ENCODE measurements at places on chromosomes 6 and 20.

- peak; percentile 1 for DNase-seq
Observed at GRCh38 chr6:68572525-68572924, 62.6 kb upstream of the ADGRB3 start.

GRCh38 chr20:64044484-64045247 lies 4.8 kb downstream of the SOX18 start:
- no peak for DNase-seq

DNA sequence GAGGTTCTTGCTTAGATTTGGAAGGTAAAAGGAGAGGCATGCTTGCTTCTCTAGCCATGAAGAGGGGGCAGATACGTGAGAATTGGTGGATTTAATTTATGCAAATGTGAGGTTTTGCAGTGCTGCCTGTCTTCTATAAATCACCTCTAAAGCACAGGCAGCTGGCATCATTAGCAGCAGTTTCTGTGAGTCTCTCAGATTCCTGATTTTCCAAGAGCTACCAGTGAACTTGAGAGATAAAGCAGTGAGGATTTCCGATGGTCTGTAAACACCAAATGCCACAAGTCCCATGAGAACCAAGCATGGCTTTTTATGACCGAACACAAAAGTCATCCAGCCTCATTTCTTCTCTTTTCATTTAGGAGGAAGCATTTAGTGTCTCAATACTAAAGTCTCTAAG lies 3.2 kb upstream of the SIRPB2 start:
- DNase-seq = no peak

DNA sequence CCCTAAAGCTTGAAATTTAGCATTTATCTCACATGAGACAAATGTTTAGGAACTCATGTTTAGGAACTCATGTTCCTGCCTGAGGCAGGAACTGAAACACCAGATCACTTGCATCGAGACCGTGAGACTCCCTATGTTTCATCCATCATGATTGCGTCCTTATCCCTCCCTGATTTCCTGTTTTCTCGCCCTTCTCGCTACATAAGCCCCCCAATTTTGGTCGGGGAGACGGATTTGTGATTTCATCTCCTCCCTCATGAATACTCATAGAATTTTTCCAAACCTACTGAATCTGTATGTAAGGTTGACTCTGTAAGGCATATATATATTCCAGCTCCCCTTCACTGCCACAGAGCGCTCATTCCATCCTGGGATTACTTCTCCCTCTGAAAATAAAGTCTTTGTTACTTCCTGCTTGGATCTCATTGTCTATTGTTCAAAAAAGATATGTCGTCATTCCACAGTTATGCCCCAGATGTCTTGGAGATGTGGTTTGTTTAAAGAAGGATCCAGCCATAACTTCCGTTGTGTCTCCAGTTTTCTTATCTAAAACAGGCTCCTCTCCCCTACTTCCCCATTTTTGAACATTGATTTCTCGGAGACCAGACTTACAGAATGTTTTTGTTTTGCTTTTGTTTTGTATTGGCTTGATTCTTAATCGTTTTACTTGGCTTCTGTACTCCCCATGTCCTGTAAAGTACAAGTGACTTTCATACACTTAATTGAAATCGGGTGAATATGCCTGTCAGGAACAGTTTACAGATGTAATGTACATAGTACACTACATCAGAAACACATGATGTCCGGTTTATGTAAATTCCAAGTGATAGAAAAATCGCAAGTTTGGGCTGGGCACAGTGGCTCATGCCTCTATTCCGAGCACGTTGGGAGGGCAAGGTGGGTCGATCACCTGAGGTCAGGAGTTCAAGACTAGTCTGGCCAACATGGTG lies 118.7 kb downstream of the HFE start:
- DNase-seq = no peak

GRCh38 chr20:24048024-24048611 lies 59.5 kb upstream of the GGTLC1 start:
- DNase-seq = no peak

DNA sequence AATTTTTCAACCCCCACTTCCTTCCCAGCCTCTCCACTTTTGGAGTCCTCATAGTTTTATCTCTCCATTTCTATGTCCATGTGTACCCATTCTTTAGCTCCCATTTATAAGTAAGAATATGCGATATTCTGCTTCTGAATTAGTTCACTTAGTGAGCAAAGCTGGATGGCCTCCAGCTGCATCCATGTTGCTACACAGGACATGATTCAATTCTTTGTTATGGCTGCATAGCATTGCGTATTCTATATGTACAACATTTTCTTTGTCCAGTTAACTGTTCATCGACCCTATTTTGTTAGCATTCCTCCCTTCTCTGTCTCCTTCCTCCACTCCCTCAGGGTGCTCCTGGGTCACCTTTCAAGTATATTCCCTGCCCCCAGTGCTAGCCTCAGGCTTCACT lies 210.0 kb upstream of the SSTR4 start:
- DNase-seq = no peak

DNA sequence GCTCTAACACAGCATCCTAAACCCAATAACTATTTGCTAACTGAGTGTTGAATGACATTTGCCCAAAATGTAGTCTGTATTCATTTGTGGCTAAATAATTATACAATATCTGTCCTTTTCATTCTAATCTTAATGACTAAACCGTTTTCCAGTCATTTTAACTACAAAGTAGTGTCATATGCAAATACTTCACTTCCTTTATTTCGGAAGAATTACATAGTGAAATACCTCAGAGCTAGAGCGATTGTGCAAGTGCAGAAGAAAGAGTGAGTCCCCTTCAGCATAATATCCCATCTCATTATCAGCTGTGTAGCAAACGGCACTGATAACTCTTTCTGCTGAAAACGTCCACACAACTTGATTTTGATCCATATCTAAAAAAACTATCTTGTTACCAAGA lies 66.2 kb downstream of the ROS1 start:
- no peak for DNase-seq

DNA sequence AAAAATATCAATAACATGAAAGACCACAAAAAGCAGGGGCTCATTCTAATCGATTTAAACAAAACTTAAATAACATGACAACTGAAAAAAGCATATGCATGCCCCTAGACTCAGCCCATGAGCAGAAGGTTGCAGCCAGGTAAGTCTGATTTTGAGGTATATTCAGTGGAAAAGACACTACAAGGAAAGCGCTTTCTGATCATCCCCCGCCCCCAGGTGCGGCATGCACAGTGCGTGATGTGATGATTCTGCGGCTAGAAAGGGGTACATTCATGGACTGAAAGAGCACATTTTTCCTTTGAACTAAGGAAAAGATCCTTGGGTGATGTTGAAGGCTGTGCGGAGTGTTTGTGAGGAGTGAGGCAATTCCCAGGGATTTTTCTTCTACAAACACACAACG lies 16.9 kb upstream of the FOXC1 start:
- DNase-seq = no peak

GRCh38 chr20:25237610-25238318 lies 10.1 kb upstream of the PYGB start:
- DNase-seq = peak; percentile 20

- DNase-seq = no peak
Observed at GRCh38 chr6:150057501-150057951, 11.4 kb downstream of the ULBP3 start.

DNA sequence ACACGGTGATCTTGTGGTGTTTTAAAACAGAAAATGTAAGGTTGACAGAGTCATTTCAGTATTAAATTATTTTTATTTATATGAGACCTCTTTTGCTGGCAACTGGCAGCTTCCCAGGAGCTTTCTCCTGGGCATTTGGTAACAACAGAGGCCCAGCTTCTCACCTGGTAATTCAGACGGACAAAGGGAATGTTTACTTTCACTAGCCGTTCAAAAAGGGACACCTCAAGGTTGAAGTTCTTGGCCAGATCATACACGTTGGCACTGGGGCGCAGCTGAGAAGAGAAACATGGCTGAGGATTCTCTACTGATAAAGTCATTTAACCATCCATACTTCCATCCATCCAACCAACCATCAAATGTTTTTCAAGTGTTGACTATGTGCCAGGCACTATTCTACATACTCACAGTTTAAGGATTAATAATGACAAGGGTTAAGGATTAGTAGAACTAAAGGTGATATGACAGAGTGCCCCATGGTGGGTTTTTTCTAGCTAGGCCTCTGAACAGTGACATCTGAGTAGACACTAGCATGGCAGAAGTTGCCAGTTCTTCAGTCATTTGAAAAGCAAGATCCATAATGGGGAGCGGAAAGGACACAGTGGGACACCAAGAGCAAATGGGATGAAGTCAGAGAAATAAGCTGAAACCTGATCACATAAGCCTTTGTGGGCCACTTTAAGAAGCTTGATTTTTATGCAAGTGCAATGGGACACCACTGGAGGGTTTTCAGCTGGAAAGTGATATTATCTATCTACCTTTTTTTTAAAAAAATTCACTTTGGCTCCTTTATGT lies 25.1 kb downstream of the ZNFX1 start:
- DNase-seq = no peak

GRCh38 chr20:53847139-53847836 lies 223.1 kb downstream of the BCAS1 start:
- no peak for DNase-seq

- DNase-seq = no peak
Observed at GRCh38 chr20:20331156-20331555, 36.7 kb upstream of the INSM1 start.

- DNase-seq = no peak
Observed at GRCh38 chr6:156164701-156165452, 612.3 kb upstream of the ARID1B start.

DNA sequence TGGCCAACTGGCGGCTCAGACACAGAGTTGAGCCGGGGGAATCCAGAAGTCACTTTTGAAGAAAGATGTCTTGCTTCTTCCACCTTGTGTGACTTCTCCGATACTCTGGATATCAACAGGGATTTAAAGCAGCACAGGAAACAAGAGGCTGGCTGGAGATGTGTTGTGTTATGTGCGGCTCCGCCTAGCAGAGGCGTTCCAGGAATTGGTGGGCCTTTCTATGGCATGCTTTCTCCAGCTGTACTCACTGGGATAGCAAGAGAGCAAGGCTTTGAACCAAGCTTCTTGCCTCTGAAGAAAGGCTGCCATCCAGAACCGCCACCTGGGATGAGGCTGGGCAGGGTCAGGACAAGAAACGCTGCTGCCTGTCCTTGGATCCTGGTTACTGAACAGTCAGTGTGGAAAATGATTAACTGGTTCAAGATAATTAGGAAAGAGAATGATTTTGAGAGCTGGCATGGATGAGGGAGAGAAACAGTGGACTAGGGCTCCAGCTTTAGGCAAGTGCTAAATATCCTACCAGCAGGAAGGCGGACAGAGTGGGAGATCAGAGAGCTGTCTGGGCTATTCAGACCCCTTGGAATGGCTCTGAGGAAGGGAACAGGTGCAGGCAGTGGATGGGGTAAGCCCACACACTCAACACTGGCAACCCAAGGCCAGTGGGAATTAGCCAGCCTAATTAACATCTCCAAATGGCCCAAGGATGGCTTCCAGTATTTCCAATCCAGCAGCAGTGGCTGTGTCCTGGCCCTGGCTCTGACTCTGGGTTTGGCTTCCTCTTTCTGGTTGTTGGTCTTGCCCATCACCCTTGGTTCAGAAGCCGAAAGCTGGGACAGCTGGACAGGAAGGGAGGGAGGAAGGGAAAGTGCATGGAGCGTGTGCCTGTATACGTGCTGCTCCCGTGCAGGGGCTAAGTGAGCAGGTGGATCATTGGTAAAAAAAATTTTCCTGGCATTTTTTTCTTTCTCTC lies 31.9 kb downstream of the INSM1 start:
- DNase-seq = no peak

- no peak for DNase-seq
Observed at GRCh38 chr20:8020314-8021079, 936 bp upstream of the TMX4 start.

DNA sequence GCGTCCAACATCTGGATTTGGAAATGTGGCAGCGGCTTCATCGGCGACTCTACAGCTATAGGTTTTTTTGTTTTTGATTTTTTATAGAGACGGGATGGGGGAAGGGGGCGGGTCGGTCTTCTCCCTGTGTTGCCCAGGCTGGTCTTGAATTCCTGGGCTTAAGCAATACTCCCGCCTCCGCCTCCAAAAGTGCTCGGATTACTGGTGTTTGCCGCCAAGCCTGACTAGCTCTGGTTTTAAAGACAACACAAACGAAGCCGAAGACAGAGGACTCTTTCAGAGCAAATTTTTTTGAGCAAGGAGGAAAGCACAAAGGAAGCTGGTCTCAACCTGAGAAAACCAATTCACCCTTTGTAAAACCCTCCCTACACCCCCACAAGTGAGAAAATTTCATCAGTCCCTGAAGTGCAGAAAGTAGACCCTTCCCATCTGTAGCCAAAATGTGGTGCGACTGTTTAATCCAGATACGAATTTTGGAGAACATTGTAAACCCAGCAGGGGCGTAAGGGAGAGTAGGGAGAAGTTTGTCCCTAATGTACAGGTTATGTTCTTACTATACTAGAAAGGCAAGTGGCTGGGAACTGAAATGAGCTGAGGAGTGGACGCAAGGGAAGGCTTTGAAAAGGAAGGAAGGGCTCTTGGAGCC lies 185.9 kb downstream of the TRIM27 start:
- DNase-seq = no peak

- no peak for DNase-seq
Observed at GRCh38 chr6:44788387-44788981, 401.0 kb downstream of the CDC5L start.

GRCh38 chr6:1311400-1312202 lies at the start of gene FOXQ1:
TSS of gene FOXQ1 (plus strand) at chr6:1312098. CDS start at chr6:1312705, 607 bp downstream.
- no peak for DNase-seq

- no peak for DNase-seq
Observed at GRCh38 chr20:4230185-4230584, 214.8 kb upstream of the RNF24 start.

- peak; percentile 2 for DNase-seq
Observed at GRCh38 chr6:104046426-104046825, 813.3 kb downstream of the HACE1 start.

DNA sequence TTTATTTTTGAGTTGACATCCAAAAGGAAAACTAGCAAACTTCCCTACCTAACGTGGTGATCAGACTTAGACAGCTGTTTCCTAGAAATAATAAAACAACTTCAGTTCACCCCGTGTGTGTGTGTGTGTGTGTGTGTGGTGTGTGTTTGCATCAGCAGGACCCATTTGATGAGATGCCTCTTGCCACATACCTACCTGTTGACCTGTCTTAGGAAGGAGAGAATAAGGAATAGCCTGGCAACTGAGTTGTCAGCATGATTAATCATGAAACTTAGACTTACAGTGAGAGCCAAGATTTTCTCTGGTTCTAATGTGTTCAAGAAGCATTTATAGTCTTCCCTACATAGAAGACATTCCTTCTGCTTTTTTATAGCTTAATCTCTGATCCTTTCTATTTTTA lies 16.1 kb upstream of the PBOV1 start:
- DNase-seq = no peak

DNA sequence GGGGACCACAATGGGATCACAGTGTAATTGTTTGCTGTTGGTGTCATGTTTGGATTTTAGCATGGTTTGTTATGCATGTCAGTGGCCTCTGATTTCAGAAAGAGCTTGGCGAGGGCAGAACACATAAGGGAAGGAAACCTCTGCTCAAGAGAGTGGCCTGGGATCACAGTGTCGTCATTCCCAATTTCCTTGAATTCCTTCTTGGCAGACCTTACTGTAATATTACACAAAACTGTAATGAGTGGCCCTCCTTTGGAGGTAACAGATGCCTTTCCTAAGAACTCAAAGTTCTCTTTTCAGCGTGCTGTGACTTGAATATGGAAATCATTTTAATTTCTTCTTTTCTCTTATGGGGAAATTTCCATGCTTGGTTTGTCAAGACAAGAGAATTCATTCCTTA lies 46.9 kb downstream of the JAG1 start:
- no peak for DNase-seq

GRCh38 chr6:50850223-50851048 lies 31.8 kb downstream of the TFAP2B start:
- no peak for DNase-seq

- no peak for DNase-seq
Observed at GRCh38 chr6:110319843-110320242, 38.3 kb downstream of the METTL24 start.
